ENCODE measurements at places on chromosomes 3 and 15. TPM values are rescaled to one million over a fixed set of nuclear protein-coding genes. Genes with fewer than 3 reads are reported as not detected.

Gene UROC1
- total RNA-seq = not detected

- DNase-seq = no peak
Measured at GRCh38 chr15:36863570-36863969, 236.8 kb downstream of the MEIS2 start.

Gene GHRL
- total RNA-seq = 0.85 TPM

Gene TERC
- total RNA-seq = 4.7 TPM

Measured in Calu3 (cell line).